ENCODE measurements at places on chromosomes 7 and 10.

GRCh38 chr7:149787428-149788299 is 14.3 kb upstream of the ZNF467 start:
- DNase-seq, result no peak

GRCh38 chr10:64130152-64130551 is 609.0 kb downstream of the REEP3 start:
- DNase-seq, result no peak

GRCh38 chr7:157475601-157476000 is 138.8 kb downstream of the DNAJB6 start:
- no peak for DNase-seq

GRCh38 chr7:55475855-55476803 is 96.2 kb downstream of the VOPP1 start:
- DNase-seq, result no peak

- DNase-seq, result no peak
Measured at GRCh38 chr10:34575882-34576281, 239.2 kb downstream of the PARD3 start.

GRCh38 chr7:30433082-30433481 is 45.5 kb downstream of the NOD1 start:
- no peak for DNase-seq

DNA sequence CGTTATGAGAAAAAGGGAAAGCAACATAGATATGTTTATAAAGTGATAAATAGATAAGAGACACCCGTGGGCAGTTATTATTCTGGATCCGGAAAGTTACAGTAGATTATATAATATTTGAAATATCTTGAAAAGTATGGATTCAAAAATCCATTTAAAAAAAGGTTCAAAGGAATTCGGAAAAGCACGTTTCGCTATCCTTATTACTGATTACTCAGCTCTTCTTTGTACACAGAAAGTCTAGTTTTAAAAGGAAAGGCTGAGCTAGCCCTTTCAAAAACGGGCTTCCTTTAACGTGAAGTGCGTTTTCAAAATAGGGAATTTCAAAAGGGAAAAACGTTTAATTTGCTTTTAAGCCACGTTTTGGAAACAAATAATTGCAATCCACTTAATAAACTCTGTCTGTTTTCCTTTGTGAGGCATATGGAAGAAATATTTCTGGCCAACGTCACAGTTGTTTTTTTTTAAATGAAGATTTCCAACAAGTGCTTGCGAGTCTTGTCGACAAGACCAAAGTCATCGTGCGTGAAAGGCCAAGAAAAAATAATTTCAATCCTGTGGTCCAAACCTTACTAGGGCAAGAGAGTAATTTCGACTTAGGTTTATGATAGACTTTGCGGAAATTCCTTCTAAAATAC is 2.2 kb upstream of the SKIDA1 start:
- no peak for DNase-seq

- DNase-seq, result peak; percentile 3
Measured at GRCh38 chr7:125061776-125062397, 132.3 kb upstream of the POT1 start.

- DNase-seq, result no peak
Measured at GRCh38 chr7:70570961-70571360, 561.0 kb upstream of the GALNT17 start.

- no peak for DNase-seq
Measured at GRCh38 chr7:47552621-47553020, 29.3 kb downstream of the TNS3 start.

GRCh38 chr10:22341190-22341925 is 3.9 kb upstream of the SPAG6 start:
- DNase-seq, result no peak

DNA sequence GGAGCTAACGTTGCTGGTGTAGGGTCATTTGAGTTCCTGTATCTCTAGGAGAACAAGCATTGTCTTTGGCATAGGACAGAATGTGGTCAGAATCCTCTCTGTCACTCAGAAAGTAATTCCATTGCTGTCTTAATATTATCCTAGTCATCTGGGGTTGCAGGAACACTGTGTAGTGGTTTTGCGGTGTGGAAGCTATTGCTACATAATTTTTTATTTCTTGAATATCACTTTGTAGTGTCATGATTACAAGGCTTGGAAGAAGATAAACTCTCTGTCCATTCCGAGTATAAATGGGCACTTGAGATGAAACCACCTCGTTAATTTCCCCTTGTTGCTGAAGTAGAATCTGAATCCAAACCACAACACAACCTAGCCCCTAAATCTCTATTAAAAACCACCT is 919.2 kb downstream of the LRMDA start:
- DNase-seq, result no peak

DNA sequence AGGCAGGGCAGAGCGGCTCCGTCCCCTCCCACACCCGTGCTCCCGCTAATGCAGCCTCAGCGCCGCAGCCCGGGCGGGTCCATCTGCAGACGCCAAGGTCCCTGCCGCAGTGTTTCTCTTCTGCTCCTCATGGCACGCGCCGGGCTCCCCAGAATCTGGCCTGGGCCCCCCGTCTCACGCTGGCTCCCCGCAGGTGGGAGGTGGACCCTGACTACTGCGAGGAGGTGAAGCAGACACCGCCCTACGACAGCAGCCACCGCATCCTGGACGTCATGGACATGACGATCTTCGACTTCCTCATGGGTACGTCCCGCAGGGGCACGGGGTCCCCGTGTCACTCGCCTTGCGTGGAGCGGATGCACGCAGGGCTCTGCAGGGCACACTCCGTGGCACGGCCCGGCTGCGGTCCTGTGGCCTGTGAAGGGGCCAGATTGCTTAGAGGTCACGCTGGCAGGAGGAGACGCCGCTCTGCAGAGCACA is 33.5 kb upstream of the FOXL3 start:
- no peak for DNase-seq

DNA sequence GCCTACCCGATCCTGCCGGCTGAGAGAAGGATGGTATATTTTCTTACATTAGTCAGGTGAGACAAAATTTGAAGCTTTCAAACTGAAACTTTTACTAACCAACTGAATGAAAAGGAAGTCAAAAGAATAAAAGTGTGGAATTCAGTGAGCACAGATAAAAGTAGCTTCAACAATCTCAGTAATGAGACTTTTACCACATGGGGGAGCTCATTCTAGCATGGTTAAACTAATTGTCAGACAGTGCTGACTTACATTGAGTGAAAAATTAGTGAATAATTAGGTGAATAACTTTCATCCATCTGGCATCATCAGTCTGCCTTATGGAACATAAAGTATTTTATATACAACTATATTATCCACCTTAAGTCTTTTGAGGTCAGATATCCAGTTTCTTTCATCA is 8.4 kb downstream of the FAM237B start:
- DNase-seq, result no peak

DNA sequence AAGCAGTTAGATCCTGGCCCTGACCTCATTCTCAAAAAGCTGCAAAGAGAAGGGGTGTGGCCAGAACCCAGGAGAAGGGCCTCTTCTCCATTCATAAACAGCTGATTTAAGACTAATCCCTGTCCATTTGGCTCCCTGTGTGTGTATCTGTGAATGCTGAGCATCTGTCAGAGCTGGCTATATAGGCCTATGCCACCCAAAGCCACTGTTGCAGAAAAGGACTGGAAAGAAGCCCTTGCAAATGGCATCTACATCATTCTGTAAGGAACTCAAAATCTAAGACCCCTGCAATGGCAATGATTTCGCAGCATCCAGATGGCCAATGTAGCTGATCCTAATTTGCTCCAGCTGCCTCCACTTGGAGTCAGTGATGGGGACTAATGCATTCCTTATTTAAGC is 384.5 kb downstream of the KCNMA1 start:
- DNase-seq, result no peak

DNA sequence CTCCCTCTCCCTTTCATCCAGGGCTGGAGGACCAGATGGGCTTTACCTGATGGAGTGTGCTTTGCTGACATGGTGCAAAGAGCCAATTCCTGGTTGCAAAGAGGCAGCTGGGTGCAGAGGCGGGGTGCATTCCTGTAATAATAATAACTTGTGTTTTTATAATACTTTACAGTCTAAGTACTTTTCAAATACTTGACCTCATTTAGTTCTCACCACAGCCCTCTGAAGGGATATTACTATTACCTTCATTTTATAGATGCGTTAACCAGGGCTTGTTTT is 70.4 kb downstream of the TCF7L2 start:
- no peak for DNase-seq

DNA sequence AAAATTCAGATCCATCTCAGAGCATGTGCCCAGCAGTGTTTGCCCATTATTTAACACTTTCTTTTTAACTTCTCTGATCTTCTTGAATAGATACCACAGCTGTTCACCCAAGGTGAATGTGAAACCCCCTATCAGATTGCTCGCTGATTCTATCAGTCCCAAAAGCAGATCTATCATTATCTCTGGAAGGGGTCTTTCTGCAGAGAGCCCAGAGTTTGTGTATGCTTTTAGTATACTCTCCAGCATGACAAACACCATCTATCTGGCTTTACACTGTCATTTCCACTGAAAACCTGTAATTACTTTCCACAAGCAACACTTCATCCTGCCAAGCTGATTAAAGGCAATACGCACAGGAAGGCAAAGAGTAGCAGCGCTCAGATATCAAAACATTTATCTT is 168.2 kb downstream of the CACNA2D1 start:
- DNase-seq, result peak; percentile 34

- DNase-seq, result no peak
Measured at GRCh38 chr10:118405928-118406327, 63.8 kb upstream of the FAM204A start.

DNA sequence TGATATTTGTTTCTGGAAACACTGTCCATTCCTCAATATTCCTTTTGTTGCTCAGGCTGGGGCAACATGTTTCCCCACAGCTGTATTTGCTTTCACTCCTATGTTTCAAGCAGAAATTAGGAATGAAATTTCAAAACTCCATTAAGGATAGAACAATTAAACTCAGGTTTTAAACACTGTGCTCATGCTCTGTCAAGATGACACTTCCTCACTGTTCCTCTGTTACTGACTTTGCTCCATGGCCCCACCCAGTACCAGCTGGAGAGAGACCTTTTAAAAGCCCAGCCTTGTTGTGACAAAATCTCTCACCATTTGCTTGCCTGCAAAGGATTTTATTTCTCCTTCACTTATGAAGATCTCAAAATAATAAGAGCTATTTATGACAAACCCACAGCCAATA is 197.4 kb downstream of the ELMO1 start:
- no peak for DNase-seq

GRCh38 chr10:71812016-71812912 is 38.8 kb downstream of the PSAP start:
- DNase-seq, result peak; percentile 20

- no peak for DNase-seq
Measured at GRCh38 chr10:64283621-64284020, 762.4 kb downstream of the REEP3 start.

- no peak for DNase-seq
Measured at GRCh38 chr10:70169649-70170364, 507 bp downstream of the SAR1A start.

GRCh38 chr10:33233635-33234034 is 100.8 kb downstream of the NRP1 start:
- no peak for DNase-seq

DNA sequence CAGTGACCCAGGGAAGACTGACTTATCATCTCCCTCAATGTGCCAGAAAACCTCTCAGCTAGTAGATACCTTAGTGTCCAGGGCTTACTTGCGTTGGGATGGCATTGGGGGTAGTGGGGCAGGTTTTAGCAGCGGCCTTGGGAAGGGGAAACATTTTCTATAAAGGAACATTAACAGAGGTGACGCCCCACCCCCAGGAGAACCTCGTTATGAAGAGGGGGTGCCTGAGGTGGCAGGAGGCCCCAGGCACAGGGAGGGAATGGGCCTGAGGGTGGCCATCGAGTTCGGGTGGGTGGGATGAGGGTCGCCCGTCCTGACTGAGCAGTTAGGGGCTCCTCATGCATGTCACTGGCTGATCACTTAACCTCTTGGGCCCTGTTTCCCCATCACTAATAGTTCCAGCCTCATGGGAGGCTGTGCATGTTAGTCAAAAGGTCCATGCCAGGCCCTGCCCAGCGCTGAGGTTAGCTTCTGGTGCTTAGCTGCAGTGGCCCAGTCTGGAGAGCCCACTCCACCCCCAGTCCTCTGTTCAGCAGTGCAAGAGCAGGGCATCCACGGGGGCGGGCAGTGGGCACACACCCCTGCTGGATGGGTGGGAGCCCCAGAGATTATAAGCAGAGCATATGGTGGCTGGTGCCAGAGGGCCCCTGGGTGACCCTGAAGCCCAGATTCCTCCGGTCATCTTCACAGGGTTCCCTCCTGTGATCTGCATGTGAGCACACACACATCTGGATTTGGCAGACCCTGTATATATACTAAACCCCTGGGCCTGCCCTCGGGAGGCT is 27.0 kb downstream of the UNC5B start:
- DNase-seq, result no peak

DNA sequence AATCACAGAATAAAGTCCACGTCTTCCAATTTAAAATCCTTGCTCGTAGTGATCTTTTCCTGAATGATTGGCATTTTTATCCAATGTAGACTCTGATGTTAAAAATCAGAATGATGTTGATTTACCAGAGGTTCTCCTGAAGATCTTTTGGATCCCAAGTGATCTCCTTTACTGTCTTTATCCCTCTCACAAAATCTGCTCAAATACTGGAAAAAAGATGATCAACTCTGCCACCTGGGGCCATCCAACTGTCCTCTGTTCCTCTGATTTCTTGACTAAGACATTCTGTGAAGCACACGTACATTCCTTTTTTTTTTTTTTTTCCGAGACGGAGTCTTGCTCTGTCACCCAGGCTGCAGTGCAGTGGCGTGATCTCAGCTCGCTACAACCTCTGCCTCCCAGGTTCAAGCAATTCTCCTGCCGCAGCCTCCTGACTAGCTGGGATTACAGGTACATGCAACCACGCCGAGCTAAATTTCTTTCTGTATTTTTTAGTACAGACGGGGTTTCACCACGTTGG is 18.0 kb upstream of the ADRB1 start:
- no peak for DNase-seq

DNA sequence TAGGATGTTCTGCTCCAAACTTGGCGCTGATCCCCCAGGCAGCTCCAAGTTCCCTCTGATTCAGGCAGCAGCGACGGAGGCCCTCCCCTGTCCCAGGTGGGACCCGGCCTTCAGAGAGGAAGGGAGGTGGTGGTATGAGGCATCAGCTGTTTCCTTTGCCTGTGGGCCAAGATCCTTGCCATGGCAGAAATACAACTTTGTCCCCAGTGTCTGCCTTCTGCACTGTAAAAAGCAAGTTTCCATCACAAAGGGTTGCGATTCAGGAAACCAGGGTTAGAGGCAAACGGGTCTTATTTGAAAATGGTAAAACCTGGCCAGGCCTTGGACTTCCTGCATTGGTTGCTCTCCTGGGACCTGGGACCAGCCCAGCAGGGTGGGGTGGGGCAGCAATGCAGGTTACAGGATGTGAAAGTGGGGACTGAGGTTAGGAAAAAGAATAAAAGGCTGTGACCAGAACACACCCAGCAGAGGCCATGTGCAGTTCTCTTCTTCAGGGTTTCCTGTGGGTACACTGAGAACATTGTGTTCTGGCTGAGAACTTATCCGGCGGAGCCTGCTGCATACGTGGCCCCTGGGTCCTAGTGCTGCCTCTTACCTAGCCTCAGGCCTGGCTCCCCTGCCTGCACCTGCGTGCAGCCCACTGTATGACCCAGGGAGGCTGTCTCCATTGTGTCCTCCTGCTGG is 25.1 kb upstream of the DDIT4 start:
- DNase-seq, result peak; percentile 6

GRCh38 chr10:133176546-133176945 is 16.5 kb downstream of the KNDC1 start:
- DNase-seq, result no peak
